ENCODE measurements at places on chromosomes 7 and 10.

GRCh38 chr10:636016-636730 is 53.3 kb downstream of the DIP2C start:
- DNase-seq = no peak

- DNase-seq = no peak
Observed at GRCh38 chr7:31950091-31950755, 120.0 kb downstream of the PDE1C start.

DNA sequence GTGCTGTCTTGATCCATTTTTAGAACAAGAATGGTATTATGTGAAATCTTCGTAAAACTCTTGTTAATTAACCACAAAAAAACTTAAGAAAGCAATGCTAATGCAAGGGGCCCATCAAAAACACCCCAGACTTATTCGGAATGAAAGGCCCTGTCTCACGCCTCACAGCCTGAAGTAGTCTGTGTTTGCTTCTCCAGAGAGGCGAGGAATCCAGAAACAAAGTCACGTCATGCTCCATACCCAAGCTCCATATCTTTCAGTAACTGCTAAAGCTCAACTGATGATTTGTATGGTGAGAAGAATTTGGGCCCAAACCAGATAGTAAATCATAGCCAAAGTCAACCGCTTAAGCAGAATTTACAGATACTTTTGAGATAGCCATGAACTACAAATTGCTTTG is 155.4 kb downstream of the ATE1 start:
- DNase-seq = no peak

DNA sequence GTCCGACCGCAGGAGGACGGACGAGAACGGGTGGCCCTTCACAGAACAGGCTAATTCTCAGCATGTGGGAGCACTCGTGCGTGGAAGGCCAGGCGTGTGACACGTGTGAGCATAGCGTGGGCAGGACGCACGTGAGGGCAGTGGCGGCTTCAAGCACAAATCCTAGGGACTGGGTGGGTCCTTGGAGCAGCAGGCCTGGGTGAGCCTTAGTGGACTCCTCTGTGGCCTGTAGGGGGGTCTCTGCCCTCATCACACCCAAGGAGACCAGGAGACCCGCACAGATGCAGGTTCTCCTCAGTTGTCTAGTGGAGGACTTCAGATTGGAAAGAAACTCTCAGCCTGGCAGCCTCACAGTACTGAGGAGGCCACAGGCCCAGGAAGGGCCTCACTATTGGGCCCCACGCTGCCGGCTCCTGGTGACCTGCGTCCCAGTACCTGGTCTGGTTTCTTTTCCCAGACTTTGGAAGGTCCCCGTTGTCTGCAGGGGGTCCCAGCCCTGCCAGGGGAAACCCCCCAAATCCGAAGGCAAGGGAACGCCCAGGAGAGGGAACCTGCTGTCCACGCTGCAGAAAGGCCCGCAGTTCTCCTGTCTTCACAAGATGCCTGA is 49.1 kb upstream of the FAM20C start:
- DNase-seq = no peak

GRCh38 chr7:40716052-40716451 is 581.2 kb downstream of the SUGCT start:
- DNase-seq = no peak
